ENCODE measurements at places on chromosomes 13 and 19.

- no peak for DNase-seq
Measured at GRCh38 chr19:15201374-15202023, 704 bp upstream of the NOTCH3 start.

DNA sequence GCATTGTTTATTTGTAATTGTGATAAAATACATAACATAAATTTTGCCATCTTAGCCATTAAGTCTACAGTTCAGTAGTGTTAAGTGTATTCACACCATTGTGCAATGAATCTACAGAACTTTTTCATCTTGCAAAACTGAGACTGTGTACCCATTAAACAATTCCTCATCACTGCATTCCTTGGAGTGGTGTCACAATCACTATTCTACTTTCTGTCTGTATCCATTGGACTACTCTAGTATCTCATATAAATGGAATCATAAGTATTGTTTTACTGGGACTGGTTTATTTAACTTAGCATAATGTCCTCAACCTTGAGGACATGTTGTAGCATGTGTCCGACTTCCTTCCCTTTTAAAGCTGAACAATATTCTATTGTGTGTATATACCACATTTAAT, 36.8 kb downstream of the UFM1 start:
- no peak for DNase-seq

- no peak for DNase-seq
Measured at GRCh38 chr19:18978616-18979015, 37.6 kb upstream of the HOMER3 start.

- DNase-seq = no peak
Measured at GRCh38 chr19:30449078-30449590, 77.0 kb downstream of the ZNF536 start.

DNA sequence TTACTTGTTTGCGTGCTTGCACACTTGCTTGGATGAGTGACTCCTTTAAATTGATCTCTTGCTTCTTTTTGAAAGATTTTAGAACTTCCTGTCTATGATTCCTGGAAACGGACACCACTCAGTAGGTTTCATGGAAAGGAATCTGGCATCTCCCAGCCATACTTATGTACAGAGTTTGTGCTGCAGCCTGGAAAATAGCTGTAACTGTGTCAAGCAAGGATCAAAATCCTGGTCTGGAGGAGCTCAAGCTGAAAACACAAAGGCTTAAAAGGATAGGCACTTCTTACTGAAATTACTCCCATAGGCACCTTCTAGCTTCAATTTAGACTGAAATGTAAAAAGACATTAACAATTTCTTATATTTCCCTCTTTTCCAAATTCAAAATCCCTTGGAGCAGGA, 1.4 kb upstream of the FREM2 start:
- no peak for DNase-seq

GRCh38 chr19:18847549-18848463, 16.0 kb downstream of the UPF1 start:
- no peak for DNase-seq

DNA sequence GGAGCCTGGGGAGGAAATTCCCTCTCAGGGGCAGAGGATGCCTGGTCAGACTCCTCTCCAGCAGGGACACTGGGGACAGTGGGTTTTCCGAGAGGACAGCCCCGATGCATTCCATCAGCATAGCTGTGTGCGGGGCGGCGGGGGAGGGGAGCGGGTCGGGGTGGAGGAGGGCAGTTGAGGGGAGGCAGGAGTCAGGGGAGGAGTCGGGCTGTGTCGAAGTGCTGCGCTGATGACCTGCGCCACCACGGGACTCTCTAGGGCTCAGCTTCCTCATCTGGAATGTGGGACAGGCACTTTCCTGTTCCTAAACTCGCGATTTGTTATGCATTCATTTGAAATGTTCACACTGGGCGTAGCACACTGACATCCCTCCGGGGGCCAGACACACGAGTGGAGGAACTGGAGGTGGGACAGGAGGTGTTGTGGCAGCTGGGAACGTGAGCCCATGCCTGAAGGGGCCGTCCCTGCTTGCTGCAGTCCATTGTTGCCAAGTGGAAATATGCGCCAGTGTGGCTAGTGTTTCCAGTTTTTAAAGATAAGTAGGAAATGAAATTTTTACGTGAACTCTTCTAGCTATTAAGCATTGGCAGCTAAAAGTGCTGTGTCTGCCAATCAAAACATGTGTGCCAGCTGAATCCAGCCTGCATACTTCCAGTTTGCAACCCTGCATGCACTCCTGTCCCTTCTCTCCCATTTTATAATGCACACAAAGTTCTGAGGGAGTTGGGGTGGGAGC, 43.3 kb downstream of the FLT1 start:
- DNase-seq = no peak

DNA sequence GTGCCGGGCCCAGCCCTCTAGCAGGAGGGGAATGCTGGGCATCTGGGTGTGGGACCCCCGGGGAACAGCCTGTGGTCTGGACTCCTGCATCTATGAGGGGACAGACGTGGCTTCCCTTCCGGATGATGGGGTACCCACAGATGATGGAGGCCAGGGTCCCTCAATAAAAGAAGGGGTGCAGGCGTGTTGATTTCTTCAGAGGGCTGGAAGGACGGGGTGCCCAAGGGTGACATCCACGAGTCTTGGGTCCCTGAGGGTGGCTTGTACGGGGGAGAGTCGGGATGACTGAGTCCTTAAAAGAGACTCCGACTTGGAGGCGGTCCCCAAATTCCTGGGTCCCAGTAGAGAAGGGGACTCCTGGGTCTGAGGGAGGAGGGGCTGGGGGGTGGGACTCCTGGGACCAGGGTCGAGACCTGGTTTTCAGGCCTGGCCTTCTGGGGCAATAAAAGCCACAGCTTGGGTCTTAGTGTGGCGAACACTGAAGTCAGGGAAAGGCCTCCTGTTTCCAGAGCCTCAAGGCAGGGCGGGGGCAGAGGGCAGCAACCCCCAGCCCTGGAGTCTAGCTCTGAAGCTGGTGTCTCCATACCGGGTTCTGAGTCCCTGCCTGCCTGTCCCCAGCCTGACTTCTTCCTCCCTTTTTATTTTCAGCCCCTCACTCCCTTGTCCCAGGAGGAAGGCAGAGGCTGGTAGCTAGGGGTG, 459 bp upstream of the GRIN2D start:
- DNase-seq = no peak

DNA sequence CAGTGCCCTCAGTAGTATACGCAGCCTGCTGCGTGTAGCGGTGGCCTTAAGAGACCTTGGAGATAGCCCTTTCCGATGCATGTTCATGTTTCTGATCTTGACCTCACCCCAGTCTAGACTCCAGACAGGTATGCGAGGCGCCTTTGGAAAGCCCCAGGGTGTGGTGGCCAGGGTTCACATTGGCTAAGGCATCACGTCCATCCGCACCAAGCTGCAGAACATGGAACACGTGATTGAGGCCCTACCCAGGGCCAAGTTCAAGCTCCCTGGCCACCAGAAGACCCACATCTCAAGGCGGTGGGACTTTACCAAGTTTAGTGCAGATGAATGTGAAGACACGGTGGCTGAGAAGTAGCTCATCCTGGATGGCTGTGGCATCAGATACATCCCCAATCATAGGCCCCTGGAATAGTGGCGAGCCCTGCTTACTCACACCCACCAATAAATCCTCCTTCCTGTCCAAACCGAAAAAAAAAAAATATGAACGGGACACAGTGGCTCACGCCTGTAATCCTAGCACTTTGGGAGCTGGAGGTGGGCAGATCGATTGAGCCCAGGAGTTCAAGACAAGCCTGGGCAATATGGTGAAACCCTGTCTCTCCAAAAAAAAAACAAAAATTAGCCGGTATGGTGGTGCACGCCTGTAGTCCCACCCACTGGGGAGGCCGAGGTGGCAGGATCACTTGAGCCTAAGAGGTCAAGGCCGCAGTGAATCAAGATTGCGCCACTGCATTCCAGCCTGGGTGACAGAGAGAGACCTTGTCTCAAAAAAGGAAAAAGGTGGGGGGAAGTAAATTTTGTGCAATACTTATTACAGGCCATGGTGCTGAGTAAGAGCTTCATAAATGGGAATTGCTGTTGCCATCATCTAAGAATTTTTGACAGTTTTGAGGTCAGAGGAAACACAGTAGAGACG, 12.4 kb upstream of the CBLC start:
- no peak for DNase-seq

GRCh38 chr19:51977346-51977745, 9.3 kb downstream of the ZNF350 start:
- no peak for DNase-seq

GRCh38 chr13:66780814-66781213, 449.3 kb downstream of the PCDH9 start:
- no peak for DNase-seq

DNA sequence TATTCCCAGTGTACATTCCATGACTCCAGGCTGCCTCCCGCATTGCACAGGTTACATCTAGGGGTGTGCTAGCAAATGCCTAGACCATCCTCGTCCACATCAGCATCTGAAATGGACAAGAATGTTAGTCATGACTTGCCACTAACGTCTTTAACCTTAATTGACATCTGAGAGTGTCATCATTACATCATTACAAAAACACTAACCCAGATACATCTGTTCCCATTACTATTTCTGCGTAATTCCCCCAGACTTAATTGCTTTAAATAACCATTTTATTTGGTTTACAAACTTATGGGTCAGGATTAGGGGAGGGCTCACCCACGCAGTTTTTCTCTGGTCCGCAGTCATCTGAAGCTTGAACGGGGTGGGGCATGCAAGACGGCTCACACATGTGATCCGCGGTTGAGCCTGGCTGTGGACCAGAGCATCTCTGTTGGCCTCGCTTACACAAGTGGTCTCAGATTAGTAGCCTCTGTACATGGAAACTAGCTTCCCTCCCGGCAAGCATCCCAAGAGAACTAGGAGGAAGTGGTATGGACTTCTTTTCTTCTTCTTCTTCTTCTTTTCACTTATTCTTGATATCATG, 15.9 kb downstream of the KL start:
- no peak for DNase-seq

DNA sequence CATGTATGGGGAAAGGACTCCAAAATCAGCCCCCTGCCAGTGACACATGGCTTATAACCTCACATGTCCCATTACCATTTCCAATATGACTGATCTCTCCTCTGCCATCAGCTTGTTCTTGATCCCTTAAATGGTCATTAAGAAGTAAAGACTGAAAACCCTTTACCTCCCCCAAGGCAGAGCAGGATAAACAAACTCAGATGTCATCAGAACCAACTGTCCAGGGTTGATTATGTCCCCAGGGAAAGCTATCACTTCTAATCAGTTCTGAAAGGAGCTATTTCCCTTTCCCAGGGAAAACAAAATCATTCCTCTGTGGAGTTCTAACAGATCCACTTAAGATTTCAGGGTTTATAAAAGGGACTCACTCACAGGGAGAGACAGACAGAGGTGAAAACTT, 350.9 kb downstream of the SUCLA2 start:
- no peak for DNase-seq

DNA sequence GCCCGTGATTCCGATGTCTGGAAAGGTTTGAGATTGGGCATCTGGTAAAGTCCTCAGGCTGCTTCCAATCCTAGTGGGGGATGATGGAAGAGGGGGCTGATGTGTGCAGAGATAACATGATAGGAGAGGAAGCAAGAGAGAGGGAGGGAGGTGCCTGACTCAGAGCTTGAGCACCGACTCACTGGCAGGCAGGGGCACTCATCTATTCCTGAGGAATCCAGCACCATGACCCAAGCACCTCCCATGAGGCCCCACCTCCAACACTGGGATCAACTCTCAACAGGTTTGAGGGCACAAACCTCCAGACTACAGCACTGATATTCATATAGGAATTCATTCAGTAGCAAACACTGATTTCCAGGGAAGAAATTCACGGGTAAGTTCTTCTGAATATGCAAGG, 5.6 kb upstream of the SIGLEC9 start:
- DNase-seq = no peak

DNA sequence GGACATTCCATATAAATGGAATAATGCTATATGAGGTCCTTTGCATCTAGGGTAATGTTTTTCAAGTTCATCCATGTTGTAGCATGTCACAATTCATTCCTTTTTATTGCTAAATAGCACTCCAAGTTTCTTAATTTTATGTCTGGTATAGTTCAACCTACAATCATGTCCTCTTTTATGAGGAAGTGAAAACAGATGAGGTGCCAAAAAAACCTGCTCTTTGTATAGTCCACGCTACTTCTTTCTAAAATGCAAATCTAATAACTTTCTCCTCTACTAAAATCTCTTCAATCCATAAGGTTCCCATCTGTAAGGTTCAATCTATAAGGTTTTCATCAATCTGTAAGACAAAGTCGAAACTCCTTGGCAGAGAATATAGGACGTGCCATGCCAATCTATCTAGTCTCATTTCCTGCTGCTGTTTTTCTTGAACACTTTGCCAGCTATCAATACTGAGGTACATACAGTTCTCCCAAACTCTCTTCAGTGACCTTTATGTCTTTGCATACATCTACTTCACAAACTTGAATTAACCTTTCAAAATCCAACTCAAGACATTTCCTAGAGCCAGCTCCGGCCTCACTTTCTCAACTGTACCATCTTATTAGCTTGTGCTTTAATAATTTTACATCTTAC, 33.7 kb downstream of the INTS6 start:
- DNase-seq = no peak

DNA sequence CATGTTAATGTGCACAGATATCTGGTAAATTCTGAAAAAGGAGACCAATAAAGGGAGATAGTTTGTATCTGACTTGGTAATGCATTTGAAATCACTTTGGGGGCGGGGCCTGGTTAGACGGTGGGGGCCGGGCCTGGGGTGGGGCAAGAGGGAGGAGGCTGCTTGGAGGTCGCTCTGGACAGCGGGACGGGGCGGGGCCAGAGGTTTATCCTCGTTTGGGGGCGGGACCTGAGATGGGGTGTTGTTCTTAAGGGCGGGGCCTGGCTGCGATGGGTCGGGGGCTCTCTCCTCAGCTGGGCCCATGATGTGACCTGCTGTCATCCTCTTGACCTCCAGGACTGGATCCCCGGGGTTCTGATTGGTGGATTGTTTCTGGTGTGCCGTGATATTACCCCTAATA, 4.9 kb upstream of the ZNF808 start:
- no peak for DNase-seq

DNA sequence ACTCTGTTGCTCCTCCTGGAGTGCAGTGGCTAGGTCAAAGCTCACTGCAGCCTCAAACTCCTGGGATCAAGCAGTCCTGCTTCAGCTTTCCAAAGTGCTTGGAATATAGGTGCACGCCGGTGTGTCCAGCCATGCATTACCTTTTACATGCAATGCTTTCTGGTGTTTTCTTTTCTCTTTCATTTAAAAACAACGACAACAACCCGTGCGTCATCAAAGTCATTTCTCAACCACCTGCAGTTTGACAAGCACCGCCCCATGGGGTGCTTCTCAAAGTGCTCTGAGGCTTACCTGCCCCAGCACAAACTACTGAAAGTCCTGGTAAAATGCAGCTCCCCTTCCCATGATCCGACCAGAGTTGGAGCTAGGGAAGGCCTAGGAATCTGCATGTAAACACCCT, 7.1 kb downstream of the QTRT1 start:
- DNase-seq = no peak

Measured in activated naive CD8-positive, alpha-beta T cell treated with anti-CD3 and anti-CD28 coated beads for 36 hours (primary cell).